BJ (cell line): ENCODE measurements at places on chromosomes 7 and 10.
A peak's percentile ranks its signal among the peaks of the same experiment; 100 is the strongest.

GRCh38 chr10:96714031-96714590 lies 6.2 kb downstream of the PIK3AP1 start:
- DNase-seq = no peak

GRCh38 chr7:69457595-69458504 lies 140.4 kb upstream of the AUTS2 start:
- no peak for DNase-seq

DNA sequence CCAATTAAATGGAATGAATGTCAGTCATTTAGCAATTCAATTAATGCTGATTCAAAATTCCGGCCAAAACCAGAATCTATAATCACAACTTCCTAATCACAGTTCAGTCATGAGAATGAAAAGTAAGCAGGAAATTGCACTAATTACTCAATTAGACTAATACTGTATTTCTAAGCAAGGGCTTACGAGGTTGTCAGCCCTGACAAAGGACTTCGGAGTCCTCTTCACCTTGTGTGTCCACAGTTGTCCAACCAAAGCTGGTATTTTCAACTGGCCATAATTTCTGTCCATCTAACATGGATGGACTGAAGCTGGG lies 17.4 kb downstream of the CPA1 start:
- no peak for DNase-seq

GRCh38 chr10:79034271-79034876 lies 34.4 kb upstream of the ZMIZ1 start:
- no peak for DNase-seq

DNA sequence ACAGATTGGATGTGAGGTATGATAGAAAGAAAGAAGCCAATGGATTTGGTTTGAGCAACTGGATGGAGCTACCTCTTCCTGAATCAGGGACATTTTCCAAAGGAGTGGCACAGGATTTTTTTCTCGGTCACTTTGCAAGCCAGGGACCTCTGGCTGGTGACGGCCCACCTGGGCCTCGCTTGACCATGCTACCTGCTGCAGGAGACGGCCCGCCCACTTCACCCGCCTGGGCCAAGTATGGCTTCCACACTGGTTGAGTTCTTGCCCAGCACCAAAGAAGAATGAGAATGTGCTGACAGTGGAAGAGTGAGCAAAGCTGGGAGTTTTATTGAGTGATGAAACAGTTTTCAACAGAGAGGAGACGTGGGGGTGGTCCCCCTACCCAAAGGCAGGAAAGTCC lies 24.5 kb upstream of the SH3PXD2A start:
- no peak for DNase-seq

DNA sequence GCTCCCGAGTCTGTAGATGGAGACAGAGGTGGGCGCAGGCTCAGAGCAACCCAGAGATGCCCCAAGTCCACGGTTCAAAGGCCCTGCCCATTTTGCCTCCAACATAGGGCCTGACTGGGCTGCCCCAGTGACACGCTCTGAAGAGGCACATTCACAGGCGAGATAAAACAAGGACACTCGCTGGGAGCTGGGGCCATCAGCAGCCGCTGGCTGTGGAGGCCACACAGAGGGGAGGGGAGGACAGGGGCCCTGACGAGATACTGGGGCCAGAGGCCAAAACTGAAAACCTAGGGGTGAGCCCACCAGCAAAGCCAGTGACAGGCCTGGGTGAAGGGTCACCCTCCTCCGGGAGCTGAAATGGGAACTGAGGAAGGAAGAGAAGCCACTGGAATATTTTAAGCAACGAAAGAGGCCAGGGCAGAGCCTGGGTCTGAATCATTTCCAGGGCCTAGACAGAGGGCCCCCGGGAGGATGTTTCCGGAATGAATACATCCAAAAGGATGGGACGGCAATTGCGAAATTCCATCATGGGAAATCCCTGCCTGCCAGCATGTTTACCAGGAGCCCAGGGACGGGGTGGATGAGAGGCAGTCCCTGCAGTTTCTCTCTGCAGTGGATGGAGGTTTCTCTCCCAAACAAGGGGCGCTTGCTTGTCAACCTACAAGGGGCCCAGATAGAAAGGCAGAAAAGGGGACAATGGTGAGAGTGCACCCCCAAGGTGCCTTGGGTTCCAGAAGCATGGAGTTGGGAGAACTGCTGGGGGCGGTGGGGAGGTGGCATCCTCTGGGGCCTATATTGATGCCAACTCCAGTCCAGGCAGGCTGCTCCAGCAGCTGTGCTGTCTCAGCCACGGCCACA lies 29.0 kb upstream of the HSPA12A start:
- peak; percentile 47 for DNase-seq

- DNase-seq = no peak
These were observed 489.2 kb downstream of the ZNF33B start for GRCh38 chr10:42149027-42149700.
